Naive thymus-derived CD4-positive, alpha-beta T cell (primary cell): ENCODE measurements at places on chromosomes 1 and 21.
A peak's percentile ranks its signal among the peaks of the same experiment; 100 is the strongest.

- no peak for DNase-seq
Observed at GRCh38 chr1:229248821-229249817, 21.8 kb upstream of the RAB4A start.

DNA sequence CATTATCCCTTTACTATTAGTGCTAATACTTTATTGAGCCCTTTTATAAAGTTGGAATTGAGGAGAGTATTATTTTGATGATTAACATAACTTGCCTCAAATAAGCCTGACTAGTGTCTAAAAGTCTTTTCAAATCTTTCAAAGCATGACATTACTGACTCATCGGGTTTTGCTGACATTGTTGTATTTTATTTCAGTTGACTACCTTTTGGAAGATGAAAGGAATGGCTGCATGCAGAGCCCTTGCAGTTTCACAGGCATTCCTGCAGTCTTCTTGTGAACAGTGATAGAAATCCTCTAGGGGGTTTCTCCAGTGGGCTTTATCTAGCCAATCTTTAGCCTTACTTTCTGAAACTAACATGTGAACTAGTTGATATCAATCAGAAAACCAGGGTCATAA lies 43.0 kb upstream of the TMEM61 start:
- DNase-seq = no peak

DNA sequence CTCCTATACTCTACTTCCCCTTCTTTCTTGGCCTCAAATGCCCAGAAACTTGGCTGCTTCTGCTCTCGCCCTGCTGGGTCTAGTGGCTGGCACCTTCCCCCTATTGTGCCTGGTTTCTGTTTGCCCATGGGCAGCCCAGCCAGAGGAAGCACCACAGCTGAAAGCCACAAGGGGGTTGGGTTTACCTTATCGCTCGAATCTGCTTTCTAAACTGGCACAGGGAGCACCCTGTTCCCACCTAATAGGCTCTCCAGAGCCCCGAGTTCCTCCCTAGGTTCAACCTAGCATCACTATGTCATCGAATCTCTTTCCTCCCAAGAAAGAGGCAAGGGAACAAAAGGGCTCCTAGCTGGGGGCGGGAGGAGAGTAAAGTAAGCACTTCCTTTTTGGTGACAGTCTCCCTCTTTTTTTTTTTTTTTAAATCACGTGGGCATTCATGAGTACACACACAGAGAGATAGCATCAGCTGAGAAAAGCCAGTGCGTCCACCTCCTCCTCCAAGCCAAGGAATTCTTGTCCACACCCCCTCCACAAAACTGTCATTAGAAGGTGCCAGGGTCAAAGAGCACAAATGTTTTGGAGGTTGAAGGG lies 72.8 kb downstream of the PLEKHA6 start:
- peak; percentile 53 for DNase-seq

DNA sequence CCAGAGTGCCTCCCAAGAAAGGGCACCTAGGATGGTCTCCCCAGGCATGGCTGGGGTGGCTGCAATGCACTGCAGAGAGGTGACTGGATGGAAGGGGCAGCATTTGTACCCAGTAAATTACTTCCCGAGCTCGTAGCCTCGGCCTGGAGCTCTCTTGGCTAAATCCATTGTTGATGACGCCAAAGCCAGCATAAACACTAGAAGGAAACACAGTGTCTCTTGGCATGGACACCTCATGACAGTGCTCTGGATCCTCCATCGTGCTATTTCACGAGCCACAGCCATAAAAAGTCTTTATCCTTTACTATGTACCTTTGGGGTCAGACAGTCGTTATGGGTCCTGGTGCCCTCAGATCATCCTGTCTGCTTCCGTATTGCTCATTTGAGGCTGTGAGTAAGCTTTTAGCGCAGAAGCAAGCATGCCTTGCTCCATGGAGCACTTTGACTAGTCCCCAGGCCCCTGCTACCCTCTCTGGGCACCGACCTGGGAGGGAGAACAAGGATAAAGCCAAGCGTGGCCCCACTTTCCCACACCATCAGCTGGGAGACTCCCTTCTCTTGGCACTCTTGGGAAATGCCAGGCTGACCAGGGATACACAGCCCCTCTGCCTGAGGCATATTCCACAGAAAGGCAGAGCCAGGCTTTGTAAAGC lies 10.3 kb upstream of the PRELP start:
- DNase-seq = no peak

GRCh38 chr1:117051224-117052064 lies 8.7 kb upstream of the TTF2 start:
- no peak for DNase-seq

DNA sequence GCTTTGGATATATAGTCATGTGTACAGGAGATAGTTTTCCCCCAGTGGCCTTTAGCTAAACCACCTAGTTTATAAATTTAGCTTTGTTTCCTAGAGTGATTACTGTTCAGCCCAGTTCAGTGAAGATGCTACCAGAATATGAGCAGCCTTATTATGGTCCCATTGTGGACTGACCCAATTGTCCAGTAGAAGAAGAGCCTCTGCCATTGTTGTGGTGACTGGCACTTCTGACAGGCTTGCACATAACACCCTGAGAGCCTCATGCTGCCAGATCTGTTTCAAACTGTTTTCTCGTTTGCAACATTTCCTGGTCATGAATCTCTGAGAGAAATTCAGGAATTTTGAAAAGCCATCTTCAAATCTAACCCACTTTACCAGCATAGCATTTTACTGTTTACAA lies 20.6 kb downstream of the KPNA6 start:
- DNase-seq = no peak

- DNase-seq = no peak
Observed at GRCh38 chr1:31033598-31033997, 31.9 kb downstream of the PUM1 start.

DNA sequence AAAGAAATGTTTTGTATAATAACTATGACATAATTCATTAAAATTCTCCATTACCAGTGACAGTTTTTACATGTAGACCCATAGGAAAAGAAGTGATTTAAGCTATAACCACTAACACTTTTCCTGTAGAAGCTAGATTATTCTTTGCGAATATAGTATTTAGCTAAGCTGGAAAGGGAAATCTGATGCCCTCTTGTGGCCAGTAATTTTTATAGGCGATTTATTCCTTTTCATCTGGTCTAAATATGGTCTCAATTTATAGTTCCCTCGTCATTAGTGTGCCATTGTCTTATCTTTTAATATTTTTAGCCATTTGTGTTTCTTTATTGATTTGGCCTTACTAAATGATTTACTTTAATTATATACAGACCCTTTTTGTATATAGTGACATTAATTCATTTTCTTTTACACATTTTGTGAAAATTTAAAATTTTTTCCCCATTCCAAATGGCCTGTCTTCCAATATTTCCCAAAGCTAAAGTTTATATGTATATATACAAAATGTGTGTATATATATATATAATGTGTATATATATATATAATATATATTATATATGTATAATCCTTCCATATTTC lies 26.7 kb downstream of the BTG3 start:
- peak; percentile 47 for DNase-seq

DNA sequence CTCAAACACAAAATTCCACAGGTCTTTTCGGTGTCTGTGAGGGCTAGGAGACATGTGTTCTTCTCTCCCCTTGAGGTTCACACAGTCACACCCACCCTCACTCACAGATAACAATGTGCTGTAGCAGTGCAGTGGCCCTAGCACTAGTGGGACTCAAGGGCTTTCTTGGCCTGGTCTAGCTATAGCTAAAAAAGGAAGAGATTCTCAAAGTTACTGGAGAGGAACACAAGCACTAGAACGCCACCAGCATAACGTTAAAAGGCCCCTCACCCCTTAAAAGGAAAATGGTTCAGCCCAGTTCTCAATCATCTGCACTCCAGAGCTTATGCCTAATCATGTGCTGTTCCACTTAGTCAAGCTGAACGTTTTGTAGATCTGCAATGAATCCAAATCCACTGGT lies 39.5 kb downstream of the RGS8 start:
- DNase-seq = no peak

GRCh38 chr1:167483790-167484189 lies 34.5 kb downstream of the CD247 start:
- no peak for DNase-seq

- peak; percentile 77 for DNase-seq
Observed at GRCh38 chr1:205061665-205062069, 18.7 kb downstream of the CNTN2 start.

DNA sequence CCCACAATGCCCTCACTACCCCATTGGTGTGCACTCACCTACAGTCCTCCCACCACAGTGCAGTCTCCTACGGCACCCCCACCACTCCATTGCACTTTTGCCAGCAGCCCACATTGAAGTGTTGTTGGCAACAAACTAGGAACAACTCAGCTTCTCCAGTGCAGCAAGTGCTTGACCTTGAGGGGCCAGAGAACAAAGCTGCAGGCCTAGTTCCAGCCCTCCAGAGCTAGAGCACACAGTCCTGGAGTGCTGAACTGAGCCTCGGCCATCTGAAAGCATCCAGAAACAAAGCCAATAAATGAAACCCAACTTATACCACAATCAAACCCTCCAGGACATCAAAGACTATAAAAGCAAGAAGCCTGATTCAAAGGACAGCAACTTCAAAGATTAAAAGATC lies 129.9 kb downstream of the C1orf94 start:
- no peak for DNase-seq

DNA sequence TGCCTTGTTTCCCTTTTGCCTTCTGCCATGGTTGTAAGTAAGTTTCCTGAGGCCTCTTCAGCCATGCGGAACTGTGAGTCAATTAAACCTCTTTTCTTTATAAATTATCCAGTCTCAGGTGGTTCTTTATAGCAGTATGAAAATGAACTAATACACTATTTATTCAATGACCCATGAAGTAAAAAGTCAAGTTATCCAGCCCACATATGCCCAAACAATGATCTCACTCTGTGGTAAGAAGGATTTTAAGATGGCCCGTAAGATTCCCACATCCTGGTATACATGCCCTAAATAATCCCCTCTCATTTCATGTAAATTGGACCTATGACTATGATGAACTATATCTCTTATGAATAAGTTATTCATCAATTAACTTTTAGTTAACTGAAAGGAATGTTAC lies 1008.3 kb upstream of the B3GALT2 start:
- no peak for DNase-seq
